Epithelial cell of prostate (primary cell): ENCODE measurements at places on chromosomes 16 and 17.

DNA sequence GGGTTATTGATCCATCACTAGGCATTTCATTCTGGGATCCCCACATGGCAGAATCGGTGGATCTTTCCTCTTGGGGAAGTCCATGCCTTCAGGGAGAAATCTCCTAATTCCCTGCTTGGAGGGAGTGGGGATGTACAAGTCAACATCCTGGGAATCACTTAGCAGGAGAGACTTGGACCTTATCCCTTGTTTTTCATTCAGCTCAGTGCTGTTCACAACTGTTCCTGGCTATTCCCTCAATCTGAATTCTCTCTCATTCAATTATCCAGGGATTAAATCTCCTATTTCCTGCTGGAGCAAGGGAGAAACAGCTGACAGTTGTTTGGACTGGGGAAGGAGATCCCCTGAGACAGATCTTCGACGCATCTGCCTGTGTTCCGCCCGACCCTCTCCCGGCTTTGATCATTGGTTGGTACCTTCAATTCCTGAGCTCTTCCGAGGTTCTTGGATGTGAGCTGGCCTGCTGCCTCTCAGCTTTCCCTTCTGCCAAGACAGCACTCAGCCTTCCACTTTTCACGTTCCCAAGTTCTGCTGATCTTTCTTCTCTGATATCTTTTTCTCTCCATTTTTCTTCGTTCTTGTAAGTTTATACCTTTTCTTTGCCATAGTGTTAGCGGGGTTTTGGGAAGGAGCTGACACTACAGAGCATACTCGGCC is 115.4 kb upstream of the GNAO1 start:
- DNase-seq = no peak

- no peak for DNase-seq
Measured at GRCh38 chr17:49053171-49053829, 56.1 kb downstream of the IGF2BP1 start.

DNA sequence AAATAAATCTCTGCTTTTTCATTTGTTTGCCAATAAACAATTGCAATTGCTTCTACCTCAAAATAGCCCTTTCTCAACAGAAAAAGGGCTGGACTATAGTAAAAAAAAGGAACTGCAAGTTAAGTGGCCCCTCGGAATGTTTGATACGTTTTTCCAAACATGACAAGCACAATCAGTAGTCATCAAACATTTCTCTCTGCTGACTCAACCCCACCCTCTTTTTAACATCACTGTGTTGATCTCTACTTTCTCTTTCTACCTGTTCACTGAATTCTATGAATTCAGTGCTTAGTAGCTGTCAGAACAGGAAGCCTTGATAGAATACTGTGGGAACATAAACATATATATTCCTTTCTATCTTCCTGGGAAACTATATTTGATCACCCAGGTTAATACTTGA is 116.5 kb upstream of the AXIN2 start:
- DNase-seq = no peak

DNA sequence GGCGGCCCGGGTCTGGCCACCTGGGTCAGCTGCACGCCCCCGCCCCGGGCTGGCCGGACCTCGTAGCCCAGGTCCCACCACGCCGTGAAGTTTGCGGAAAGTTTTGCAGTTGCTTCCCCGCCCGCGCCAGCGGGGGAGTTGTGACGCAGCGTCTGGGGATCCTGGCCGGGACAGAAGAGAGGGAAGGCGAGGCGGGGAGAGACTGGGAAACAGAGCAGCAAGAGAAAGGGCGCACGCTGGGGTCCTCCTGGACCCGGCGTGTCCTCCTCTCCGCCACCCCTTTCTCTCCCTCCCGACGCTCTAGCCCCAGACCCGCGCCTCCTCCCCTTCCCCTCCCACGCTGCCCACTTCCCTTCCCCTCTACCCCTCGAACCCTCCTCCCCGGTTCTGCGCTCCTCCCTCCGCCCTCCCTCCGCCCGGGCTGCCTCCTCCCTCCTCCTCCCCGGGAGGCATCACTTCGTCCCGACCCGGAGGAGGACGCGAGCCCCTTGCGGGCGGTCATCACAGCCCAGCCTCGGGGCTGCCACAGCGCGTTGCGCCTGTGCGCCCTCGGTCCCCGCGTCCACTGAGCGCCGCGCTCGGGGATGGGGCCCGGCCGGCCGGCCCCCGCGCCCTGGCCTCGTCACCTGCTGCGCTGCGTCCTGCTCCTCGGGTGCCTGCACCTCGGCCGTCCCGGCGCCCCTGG is at the start of gene MRC2:
Gene MRC2, plus strand, starts transcription at position 452 of the 685 bp plus-strand sequence. Its CDS starts 133 bp downstream, at position 585.
- no peak for DNase-seq

- no peak for DNase-seq
Measured at GRCh38 chr16:57612494-57612893, 15.9 kb upstream of the ADGRG1 start.

- DNase-seq = no peak
Measured at GRCh38 chr17:75506134-75506533, 9.2 kb downstream of the CASKIN2 start.

GRCh38 chr17:20927308-20927977 is 115.4 kb downstream of the USP22 start:
- DNase-seq = no peak

DNA sequence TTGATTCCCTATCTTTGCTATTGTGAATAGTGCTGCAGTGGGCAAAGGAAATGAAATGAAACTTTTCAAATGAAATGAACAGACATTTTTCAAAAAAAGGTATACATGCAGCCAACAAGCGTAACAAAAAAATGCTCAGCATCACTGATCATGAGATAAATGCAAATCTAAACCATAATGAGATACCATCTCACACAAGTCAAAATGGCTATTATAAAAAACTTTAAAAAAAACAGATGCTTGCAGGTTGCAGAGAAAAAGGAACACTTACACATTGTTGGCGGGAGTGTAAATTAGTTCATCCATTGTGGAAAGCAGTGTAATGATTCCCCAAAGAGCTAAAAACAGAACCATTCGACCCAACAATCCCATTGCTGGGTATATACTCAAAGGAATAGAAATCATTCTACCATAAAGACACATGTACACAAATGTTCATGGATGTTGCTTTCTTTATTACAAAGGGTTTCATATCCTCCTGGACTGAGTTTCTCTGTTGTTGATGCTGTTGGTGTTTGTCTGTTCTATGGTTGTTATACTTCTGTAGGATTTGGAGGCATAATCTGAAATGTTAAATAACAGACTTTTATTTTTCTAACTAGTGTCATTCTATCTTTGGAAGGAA is 99.3 kb upstream of the SOX9 start:
- DNase-seq = no peak

- no peak for DNase-seq
Measured at GRCh38 chr16:76931186-76931585, 259.8 kb upstream of the MON1B start.

DNA sequence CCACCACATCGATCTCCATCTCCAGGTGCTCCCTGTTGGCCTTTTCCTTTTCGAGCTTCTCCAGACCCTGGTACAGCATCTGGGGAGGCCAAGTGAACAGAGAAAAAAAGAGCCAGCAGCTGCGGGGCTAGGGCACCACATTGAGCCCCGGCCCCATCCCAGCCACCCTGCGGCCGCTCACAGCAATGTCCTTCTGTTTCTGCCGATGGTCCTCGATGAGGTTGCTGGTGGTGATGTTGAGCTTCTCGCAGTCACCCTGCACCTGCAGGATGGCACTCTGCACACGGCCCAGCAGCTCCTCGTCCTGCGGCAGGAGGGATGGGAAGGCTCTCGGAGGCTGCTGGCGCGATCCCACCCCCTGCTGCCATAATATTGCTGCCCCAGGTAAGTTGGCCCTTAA is 15.5 kb downstream of the UBALD2 start:
- DNase-seq = no peak

DNA sequence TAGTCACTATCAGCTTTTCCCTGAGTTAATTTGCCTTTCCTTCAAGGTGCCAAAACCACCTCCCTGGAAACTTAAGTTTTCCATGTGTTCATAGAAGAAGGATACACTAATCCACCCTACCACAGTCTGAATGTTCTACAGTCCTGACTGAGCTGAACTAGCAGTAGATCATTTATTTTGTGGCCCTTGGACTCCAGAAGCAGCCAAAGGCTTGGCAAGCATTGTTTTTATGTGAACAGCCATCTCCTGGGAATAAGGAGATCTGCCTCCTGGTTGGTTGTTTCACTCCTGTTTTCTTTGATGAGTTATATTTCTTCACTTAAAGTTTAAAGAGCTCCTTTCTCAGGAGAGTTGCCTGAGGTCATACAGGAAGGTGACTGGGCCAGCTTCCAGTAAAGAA is 634.6 kb upstream of the SOX9 start:
- no peak for DNase-seq

DNA sequence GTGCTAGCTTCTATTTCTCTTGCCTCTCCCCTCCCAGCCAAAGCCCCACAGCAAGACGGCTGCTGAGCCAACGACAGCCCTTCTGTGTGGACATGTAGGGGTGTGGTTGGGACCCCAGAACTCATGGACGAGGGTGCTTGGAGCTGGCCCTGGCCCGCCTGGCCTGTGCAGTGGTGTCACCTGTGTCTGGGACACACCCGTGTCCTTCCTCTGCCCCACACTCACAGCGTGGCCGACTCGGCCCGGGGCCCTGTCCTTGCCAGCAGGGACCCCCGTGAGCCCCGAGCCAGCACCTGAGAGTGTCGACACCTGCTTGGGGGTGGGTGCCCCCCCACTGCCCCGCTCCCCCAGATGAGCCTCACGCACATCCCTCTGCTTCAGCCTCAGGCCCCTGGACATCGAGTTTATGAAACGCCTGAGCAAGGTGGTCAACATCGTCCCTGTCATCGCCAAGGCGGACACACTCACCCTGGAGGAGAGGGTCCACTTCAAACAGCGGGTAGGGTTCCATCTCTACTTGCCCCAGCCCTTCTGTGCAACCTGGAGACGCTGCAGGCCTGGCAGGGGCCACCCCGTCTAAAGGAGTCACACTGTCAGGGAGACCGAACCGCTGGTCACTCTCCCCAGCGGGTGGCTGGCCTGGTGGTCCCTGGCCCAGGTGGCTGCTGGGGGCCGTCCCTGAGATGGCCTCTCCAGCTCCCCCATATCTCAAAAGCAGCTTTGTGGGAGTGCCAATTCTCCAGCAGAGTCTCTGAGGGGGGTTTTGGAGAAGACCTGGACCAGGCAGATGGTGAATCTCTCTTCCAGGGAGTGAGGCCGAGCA is 349.8 kb downstream of the SEC14L1 start:
- no peak for DNase-seq

- no peak for DNase-seq
Measured at GRCh38 chr16:57588831-57589230, 39.6 kb upstream of the ADGRG1 start.

GRCh38 chr16:67241008-67241900 is 6.0 kb downstream of the FHOD1 start:
- DNase-seq = no peak

DNA sequence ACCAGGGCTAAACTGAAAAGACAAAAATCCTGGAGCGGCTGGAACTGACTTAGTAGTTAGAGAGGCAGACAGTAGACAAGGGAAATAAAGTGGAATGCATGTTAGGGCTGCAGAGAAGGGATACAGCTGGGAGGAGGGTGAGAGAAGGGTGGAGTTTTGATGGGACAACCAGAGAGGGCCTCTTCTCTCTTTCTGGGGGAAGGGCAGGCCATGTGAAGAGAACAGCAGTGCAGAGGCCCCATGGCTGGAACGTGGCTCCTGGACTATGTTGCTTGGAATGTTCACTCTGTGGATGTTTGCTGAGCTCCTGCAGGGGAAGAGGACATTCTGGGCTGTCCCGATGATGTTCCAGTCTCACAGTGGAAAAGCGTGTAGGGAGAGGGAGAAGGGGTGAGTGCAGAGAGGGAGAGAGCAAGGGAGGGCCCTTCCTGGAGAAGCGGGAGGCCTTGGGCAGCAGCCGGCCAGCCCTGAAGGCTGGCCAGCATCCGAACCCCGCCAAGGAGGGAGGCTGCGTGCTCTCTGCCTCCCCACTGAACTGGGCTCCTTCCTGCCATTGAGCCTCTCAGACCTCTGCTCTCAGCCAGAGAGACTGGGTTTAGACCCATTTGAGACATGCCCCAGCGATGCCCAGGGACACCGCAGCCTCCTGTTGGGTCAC is 33.1 kb upstream of the GSE1 start:
- DNase-seq = no peak

DNA sequence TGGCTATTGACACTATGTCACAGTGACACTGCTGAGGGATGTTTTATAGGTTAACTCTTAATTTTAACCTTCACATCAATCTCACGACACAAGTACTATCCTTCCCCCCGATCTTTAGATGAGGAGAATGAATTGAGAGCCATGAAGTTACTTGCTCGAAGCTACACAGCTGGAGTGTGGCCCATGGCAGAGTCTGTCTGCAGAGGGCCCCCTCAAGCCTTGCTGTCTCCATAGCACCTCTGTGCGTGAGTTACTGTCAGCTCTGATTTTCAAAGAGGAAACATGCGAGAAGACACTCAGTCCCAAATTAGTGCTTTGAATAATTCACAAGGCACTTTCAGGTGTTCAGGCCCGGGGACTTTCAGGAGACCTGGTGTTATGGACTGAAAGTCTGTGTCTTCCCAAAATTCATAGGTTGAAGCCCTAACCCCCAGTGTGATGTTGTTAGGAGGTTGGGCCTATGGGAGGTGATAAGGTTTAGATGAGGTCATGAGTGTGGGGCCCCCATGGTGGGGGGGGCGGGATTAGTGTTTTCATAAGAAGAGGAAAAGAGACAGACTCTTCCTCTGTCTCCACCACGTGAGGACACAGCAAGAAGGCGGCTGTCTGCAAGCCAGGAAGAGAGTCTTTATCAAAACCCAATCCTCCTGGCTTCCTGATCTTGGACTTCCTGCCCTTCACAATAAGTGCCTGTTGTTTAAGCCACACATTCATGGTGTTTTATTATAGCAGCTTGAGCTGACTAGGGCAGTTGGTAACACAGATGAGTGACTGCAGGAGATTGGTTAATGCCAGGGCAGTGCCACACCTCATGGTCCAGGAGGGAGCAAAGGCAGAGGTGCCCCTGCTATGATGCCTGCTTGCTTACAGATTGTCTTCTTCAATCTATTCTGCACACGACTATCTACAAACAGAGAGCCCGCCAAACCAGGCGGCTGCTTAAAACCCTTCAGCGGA is 281.8 kb downstream of the HAPSTR1 start:
- no peak for DNase-seq

GRCh38 chr16:11391576-11391975 is 46.3 kb downstream of the RMI2 start:
- DNase-seq = no peak

DNA sequence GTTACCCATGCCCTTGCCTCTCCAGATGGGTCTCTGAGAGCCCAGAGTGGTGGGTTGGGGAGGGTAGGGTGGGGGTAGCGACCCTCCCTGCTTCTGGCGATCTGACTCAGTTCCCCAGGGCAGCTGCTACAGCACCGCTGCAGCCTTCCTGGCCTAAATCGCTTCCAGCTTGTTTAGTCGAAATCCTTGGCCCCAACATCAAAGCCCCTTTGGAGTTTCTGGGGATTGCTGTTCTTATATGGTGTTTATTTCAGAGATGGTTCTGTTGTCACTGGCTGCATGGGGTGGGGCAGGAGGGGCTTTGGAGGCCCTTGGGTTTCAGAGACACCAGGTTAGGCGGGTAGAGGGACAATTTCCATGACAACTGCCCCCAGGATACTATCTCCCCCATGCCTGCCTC is 35.9 kb downstream of the FZD2 start:
- no peak for DNase-seq
